NCI-H1092 (cell line): ENCODE measurements at places on chromosomes 12 and 14.

- DNase-seq, result no peak
Observed at GRCh38 chr12:30437044-30437443, 258.6 kb downstream of the IPO8 start.

- DNase-seq, result no peak
Observed at GRCh38 chr12:107654873-107655272, 30.7 kb upstream of the PWP1 start.

DNA sequence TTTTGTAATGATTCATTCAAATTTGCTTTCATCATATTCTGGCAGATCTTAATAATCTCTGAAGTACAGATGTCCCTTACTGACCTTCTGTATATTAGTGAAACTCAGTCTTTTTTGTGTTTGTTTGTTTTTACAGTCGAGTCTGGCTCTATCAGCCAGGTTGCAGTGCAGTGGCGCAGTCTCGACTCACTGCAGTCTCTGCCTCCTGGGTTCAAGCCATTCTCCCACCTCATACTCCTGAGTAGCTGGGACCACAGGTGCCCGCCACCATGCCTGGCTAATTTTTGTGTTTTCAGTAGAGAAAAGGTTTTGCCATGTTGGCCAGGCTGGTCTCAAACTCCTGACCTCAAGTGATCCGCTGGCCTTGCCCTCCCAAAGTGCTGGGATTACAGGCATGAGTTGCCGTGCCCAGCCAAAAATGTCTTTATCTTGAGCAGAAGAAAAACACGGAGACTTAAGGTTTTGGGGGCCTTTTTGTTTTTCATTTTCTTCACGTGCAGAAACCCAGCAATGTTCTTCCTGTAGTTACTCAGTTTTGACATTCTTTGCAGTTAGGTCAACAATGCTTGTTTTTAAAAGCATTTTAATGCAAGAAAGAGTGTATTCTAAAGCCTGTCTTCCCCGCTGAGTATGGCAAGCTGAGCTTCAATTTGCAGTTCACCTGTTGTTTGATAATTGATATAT, 79.5 kb downstream of the FAR2 start:
- DNase-seq, result no peak

- no peak for DNase-seq
Observed at GRCh38 chr12:22321638-22322037, 12.9 kb downstream of the ST8SIA1 start.

DNA sequence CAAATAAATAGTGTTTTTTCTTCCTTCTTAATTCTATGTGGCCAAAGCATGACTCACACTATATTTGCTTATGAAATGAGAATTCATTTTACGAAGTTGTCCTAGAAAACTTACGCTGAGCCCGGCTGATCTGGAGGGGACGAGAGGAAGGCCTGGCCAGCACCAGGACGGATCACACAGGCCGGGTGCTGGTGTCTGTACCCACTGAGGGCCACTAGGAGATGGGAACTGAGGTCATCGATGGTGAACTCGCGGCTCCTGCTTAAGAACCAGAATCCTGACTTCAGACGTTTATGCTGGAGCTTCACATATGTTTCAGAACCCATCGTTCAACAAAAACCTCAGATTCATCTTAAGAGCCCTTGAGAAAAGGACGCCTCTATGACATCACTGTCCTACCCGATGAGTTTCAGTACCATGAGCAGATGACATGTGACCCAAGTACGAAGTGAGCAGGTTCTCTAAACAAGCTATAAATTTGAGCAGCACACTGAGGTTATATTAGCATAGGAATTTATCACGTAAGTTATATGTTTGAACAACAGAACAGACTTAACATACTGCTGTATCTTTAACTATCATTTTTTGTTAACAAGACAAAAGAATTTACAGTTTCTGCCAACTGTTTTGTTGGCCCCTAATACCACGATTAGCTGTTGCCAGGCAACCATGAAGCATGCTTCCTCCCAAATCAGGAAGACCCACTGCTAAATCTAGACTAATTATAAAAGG, 111.9 kb downstream of the FOXN3 start:
- DNase-seq, result no peak

GRCh38 chr14:103184046-103184445, 60.8 kb downstream of the TNFAIP2 start:
- DNase-seq, result no peak

DNA sequence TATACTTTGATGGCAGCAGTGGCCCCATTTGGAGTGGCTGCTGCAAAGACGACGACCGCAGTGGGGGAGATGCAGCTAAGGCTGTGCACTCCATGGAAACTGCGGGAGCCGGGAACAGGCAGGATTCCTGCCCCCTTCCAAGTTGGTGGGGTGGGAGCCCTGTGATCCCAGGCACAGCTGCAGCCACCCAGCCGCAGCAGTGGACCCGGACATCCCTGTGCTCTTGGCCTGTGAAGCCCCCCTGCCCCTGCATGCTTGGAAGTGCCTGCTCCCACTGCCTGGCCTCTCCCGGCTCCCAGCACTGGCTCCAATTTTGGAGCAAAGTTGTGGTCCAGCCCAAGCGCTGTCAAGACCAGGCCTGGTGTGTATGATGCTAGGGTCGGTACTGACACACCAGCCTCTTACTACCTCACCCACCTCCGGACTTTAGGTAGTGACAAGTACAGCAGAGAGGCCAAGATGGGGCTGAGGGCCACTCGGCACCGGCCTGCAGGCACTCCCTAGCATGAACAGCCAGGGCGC, 502.8 kb upstream of the RPL10L start:
- no peak for DNase-seq

DNA sequence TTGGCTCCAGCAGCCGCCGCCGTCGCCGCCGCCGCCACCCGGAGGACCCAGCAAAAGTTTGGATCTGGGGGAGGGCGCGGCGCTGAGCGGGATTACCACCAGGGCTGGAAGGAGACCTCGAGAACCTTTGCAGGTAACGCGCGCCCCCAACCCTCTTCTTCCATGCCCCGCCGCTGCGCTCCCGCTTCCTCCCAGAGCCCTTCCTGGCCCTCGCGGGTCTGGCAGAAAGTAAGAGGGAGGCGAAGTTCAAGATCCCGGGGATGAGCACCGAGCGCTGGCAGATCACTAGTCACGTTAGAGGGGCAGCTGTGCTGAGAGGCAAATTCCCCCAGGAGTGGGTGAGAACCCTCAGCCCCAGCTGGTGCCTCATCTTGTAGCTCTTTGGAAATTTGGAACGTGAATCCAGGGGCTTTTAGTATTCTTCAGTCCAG, 3.9 kb downstream of the FLRT2 start:
- no peak for DNase-seq

GRCh38 chr12:120668868-120669840, 17.8 kb upstream of the MLEC start:
- DNase-seq, result no peak

DNA sequence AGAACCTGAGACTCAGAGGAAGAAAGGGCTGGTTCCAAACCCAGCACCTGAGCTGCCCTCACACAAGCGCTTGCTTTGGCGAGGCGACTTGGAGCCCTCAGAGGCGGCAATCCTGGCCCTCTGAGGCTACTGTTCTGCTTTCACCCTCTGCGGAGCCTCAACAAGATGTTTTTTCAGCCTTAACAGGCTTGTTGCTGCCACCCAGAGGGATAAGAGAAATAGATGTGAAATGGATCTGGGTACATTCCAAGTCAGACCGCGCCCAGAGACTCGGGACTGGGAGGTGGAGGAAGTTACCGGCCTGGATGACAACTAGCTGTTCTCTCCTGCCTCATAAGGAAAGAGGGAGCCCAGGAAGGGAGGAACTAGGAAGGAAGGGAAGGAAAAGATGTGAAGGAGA, 89.6 kb downstream of the TTC7B start:
- no peak for DNase-seq

GRCh38 chr12:58174316-58174715, 232.9 kb downstream of the ATP23 start:
- no peak for DNase-seq

DNA sequence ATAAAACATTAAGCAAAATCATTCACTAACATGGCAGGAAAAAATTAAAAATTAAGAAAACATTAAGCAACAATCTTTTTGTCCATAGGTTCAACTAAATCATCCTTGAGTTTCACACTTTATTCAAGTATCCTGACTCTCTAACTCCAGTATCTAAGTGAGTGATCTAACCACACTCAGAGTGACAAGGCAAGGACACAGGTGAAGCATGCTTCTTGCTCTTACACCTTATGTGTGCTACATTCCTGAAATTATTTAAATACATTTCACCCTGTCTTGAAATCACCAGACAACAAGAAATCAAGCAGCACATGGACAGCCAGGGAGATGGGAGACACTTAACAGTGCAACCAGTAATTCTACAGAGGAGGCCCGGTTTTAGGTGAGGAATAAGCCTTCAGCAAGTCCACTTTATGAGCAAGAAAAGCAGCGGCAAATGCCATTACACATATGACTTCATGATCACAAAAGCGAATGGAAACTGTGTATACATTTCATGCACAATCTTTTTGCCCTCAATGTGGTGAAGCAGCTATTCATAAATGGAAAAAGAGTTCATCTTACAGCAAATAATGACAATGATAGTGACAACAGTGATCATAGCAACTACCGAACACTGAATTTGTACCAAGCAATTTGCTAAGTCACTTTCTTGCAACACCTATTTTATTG, 37.4 kb downstream of the PHLDA1 start:
- DNase-seq, result no peak

DNA sequence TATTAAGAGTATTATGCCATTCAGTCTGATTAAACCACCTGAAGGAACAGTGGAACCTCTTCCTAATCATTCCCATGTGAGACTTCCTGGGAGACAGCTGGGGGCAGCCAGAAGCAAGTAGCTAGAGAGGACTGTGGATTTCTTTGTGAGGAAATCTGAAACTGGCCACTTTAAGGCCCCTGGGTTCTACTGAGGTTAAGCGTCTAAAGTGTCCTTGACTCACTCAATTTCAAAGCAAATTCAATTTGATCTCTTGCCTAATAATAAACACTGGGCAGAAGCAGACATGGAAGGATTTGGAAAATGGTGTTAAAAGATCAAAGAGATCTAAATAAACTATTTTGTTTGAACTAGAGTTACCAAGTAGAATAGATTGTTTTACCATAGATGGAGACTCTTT, 909.9 kb downstream of the NRXN3 start:
- DNase-seq, result no peak

DNA sequence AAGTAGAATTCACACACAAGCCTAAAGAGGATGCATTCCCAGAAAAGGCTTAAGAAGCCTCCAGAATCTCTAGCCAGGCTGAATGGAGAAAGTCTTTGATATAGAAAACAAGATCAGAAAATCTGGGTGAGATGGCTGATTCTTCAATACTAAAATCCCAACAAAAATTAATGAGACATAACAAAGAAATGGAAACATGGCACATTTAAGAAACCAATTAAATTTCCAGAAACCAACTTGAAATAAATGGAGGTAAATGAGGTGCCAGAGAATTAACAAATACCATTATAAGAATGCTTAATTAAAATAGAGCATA, 51.9 kb downstream of the CPSF6 start:
- DNase-seq, result no peak

DNA sequence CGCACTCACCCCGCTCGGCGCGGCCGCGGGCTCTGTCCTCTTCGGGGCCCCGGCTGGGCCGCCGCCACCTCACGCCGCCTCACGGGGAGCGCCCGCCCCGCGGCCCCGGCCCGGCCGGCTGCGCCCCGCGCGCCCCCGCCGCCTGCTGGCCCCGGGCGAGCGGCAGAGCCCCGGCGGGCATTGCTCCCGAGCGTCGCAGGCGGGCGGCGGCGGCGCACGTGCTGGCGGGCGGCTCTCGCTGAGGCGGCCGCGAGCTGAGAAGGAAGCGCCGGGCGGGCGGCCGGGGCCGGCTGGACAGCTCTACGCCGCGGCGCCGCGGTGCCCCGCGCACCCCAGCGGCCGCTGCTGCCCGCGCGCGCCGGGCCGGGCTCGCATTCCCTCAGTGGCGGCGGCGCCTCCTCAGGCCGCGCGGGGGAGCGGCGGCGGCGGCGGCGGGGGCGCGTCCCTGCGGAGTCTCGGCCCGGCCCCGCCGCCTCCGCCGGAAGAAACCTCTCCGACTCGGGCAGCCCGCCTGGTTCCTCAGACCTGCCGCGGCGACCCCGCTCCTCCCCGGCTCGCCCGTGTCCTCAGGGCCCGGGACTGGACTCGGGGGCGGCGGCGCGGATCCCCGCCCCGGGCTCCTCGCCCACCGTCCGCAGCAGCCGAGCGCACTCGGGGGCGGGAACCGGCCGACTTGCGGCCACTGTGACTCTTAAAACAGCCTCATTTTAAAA, at the start of gene PITPNM2:
Gene PITPNM2, minus strand, starts transcription at position 347 of the 713 bp plus-strand sequence. CDS start 116,500 bp downstream, outside the sequence.
- no peak for DNase-seq

- DNase-seq, result no peak
Observed at GRCh38 chr12:33721561-33721960, 281.9 kb upstream of the SYT10 start.

DNA sequence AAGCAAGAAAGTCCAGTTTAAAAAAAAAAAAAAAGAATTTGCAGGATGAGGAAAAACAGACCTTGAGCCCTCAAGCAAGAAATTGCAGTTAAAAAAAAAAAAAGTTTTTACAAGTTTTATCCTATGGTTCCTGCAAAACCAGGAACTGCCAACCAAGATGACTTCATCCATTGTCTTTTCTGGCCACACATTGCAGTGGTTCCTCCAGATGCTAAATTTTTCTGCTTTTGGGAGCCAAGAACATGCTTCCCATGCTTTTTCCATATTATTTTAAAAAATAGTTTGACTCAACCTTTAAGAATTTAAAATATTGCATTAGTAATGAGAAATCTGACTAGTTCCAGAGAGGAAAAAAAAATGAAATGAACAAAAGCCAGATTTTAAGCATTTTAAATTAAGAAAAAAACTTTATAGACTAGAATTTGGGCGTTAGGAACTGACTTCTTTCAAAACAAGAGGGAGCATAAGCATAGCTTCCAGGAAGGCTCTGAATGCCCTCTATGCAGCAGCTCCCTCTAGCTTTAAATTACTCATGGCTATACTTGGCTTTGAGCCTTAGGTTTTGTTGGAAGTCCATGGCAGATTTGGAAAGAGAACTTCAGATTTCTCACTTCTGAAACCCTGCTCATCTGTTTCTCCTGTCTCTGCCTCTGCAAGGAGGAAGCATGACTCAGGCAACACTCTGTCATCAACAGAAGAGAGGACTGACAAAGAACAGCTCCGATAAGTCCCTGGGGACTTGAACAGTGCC, 124.5 kb downstream of the GPR65 start:
- DNase-seq, result no peak

- no peak for DNase-seq
Observed at GRCh38 chr14:88590173-88590572, 27.3 kb downstream of the ZC3H14 start.

- no peak for DNase-seq
Observed at GRCh38 chr12:21697904-21698630, 40.4 kb upstream of the LDHB start.

DNA sequence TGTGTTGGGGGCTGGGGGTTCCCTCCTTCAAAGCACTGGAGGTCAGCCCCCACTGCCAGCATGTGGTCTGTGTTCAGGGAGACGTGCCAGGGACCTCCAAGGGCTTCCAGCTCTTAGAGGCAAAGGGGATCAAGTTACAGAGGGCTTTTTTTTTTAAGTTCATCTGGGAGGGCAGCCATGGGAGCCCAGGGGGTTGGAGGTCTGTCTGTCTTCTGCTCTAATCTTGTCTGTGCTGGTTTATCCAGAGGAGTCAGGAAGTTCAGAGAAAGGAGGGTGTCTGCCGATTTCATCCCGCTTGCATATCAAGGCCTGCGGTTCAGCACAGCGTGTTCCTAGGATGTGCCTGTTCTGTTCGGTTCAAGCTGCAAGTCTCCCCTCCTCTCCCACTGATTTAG, 72.2 kb downstream of the TMEM132C start:
- peak; percentile 36 for DNase-seq
